Upper lobe of right lung (tissue), 1 donor: ENCODE measurements at places on chromosomes 2 and 18. TPM values are rescaled to one million over a fixed set of nuclear protein-coding genes. Genes with fewer than 3 reads are reported as not detected.

ANO7 gene
- total RNA-seq, result 2.1 TPM

GREB1L gene
- total RNA-seq, result 1.2 TPM

HOXD13 gene
- not detected for total RNA-seq

DNA sequence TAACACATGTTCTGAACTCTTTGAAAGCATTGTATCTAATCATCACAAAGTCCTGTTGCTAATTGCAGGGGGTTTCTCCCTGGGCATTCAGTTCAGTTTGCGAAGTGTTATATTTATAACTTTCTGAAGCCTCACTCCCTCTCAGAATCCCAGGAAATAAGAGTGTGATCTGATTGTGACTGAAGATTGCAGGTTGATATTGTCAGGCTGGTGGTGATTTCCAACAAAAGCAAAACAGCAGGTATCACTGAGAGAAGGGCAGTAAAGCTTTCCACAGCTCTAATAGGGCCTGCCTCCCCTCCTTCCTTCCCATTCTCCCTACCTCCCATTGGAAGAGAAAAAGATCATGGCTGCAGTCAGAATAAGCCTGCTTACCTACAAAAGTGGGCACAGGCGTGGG is 466.7 kb upstream of the FSHR start:
- DNase-seq, result no peak

DNA sequence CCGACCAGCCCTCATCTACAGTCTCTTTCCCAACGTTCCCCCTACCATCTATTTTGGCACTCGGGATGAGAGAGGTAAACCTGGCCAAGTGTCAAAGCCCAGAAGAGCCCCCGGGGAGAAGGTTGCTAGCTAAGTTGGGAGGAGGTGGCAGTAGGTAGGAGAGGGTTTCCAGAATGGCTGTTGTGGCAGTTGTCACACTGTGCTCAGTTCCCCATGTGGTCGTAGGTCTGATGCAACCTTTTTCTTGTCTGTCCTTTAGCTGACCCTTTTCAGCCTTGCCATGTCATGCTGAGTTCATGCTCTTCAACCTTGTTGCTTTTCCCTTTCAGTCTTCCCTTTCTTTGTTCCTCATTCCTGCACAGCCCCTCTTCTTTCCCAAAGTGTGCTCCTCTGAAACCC is 34.5 kb downstream of the TTLL4 start:
- no peak for DNase-seq

GRCh38 chr2:199765646-199766045 is 85.3 kb downstream of the FTCDNL1 start:
- DNase-seq, result no peak

DNA sequence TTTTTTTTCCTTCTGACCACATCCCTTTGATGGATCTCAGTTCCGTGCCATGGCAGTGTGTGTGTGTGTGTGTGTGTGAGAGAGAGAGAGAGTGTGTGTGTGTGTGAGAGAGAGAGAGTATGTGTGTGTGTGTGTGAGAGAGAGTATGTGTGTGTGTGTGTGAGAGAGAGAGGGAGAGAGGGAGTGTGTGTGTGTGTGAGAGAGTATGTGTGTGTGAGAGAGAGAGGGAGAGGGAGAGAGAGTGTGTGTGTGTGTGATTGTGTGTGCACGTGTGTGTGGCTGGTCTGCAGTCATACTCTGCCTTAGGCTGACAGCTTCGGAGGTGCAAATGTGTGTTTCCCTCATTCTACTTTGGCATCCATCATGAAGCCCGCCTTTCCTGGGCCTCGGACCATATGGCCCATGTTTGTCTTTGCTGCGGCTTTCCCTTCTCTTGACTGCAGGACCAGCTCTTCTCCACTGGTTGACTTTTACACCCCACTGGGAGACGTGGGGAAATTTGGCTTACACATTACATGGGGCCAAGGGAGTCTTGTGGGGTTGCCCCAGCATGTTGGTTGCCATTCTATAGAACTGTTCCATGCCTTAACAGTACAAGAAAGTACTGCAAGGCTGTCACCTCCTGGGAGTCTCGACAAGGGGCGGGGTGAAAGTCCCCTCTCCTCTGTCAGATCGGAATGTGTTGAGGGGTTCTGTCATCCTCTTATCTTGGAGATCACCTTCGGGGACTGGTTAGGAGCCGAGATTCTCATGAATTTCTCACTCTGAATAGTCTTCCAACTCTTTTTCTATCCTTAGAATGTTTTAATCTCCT is 21.6 kb downstream of the TSN start:
- no peak for DNase-seq

DNA sequence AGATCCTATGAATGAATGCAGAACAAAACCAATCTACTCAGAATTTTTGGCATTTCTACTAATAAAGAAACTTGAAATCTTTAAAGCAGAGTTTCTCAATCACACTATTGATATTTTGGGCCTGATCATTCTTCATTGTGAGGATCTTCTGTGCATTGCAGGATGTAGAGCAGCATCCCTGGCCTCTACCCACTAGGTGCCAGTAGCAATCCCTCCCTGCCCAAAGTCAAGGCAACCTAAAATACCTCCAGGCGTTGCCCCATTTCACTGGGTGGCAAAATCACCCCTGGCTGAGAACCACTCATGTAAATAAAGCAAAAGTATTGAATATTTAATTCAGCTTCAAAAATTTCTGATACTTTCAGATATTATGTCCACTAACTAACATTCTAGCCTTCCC is 213.0 kb downstream of the SP3 start:
- no peak for DNase-seq

DNA sequence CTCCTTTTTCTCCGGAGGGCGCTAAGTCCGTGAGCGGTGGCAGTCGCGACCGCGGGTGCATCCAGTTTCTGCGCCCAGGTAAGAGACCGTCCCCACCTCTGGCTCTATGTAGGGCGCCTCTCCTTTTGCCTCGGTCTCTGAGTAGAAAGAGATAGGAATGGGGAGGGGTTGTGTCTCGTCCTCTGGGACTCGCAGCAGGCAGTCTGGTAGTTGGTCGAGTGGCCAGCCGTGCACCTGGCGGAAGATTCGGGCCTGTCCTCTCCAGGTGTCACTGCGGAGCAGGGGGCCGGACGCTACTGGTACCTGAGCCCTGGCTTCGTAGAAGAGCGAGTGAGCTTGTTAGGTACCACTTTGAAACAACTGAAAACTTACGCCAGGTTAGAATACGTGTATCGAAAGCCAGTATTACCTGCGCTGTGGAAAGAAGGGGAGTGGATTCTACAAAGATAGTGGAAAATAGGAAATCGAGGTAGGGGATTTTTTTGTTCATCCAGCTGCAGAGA is 403 bp downstream of the MAP2 start:
- peak; percentile 64 for DNase-seq

DNA sequence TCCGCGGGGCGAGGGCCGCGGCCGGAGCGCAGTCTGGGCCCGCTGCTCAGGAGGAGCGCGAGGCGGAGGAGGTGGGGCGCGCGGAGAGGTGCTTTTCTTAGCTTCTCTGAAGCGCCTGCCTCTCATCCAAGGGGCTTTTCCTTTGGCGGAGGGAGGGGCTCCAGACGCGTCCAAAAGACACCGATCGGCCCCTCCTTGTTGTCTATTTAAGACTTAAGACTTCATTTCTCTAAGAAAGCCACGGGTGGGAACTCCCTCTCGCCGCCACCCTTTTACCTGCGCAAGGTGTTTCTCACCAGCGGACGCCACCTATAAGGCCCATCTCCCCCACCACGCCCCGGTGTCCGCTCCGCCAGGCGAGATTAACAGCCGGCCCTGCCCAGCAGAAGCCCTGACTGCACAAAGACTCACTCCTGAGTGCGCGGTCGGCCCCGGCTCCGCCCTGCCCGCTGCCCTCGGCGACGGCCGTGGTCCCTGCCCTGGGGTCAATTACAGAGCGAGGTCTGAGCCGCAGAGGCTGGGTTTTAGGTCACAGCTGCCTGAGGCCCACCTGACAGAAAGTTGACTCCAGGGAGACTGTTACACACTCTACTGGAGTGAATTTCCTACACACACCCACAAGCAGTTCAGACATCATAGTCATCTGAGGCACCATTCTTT is at the start of gene DSC2:
DSC2 (minus strand) TSS at position 397 of the 660 bp plus-strand sequence. CDS start 450 bp downstream, outside the sequence.
- DNase-seq, result peak; percentile 81

- no peak for DNase-seq
Measured at GRCh38 chr2:198498048-198498447, 693.7 kb downstream of the PLCL1 start.

DNA sequence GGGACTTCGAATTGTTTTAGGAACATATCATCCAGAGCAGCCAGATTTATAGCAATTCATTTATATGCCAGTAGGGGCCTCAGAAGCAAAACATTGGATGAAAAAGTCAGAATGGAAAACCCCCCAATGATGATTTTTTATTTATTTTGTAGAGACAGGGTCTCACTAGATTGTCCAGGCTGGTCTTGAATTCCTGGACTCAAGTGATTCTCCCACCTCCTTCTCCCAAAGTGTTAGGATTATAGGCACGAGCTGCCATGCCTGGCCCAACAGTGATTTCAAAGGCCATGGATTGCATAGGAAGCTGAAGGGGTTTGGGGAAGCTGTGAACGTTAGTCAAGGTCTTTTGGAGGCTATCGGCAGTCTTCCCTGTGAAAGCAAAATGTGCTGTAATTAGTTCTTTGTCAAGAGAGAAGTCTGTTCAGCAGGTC is 21.9 kb upstream of the MCFD2 start:
- DNase-seq, result no peak

DNA sequence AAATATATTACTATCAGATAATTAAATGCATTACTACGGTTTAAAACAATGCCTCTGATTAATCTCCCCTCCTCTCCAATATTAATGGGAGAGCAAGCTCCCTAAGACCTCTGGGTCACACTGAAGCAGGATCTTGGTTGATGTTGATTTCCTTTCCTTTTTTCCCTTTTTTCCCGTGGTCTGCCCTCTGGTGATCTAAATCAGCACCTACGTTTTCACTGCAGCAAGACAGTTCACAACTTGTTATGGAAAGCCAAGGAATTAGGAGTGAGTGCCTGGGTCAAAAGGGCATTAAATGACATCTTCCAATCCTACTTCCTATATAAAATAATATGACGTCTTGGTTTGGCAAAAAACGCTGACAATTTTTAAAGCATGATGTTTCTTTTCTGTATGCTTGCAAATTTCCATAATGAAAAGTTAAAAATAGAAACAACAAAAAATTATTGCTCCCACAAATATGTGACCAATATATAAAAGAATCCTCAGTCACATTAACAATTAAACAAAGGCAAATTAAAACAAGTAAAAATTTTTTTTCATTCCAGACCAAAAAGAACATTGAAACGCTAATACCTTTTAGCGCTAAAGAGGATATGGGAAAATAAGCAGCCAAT is 7.9 kb upstream of the CFAP36 start:
- no peak for DNase-seq

- DNase-seq, result no peak
Measured at GRCh38 chr2:204339212-204339715, 206.0 kb upstream of the PARD3B start.
